Activated T-helper 1 cell treated with anti-CD3 and anti-CD28 coated beads, Interleukin-2, amount 50 U/mL, for 16 hours (primary cell): ENCODE measurements at places on chromosomes 12 and 14.

GRCh38 chr12:25054783-25055144 is 105.9 kb upstream of the BCAT1 start:
- peak; percentile 23 for DNase-seq

- DNase-seq = no peak
Measured at GRCh38 chr14:22977684-22978486, 4.5 kb downstream of the AJUBA start.

DNA sequence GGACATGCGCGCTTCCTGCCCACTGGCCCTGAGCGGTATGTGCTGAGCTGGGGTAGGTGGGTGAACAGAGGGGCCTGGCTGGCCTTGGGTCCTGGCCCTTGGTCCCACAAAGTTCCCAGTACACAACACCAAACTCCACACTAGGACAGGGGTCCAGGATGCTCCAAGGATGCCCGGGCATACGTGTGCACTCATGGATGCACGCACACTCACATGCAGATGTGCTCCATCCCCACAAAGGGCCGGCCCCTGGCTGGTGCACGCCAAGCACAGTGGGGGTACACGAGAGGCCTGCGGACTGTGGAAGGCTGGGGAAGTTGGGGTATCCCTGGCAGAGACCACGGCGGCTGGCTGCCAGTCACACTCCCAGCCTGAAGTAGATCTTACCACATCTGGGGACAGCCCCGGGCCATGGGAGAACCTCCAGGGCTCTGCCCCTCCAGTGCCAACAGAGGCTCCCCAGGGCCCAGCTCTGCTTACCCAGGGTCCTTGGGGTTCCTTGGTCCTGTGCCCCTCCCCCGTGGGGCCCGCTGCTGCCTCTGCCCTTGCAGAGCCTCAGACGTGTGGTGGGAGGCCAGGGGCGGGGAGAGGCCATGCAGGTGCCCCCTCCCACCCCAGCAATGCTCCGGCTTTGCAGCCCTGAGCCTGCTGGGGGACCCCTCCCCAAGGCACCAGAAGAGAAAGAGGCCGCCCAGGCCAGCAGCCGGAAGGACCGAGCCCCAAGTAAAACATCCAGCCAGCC is 24.0 kb upstream of the NUDT14 start:
- DNase-seq = no peak

DNA sequence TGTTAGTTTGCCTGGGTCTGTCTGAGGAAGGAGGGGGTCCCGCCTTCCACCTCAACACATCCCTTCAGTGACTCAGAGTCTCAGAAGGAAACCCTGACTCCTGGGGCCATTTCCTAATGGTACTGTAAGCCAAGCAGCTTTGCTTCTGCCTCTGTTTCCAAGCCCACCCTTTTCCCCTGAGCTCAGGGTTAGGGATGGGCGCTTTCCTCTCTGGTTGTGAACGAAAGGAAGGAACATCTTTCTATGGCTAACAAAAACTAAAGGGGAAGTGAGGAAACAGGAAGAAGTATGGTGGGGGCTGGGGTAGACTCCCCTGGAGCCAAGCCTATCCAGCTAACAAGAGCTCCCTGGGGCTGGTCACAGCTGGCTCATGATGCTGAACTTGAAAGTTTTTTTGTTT is 11.6 kb upstream of the UNC119B start:
- no peak for DNase-seq

DNA sequence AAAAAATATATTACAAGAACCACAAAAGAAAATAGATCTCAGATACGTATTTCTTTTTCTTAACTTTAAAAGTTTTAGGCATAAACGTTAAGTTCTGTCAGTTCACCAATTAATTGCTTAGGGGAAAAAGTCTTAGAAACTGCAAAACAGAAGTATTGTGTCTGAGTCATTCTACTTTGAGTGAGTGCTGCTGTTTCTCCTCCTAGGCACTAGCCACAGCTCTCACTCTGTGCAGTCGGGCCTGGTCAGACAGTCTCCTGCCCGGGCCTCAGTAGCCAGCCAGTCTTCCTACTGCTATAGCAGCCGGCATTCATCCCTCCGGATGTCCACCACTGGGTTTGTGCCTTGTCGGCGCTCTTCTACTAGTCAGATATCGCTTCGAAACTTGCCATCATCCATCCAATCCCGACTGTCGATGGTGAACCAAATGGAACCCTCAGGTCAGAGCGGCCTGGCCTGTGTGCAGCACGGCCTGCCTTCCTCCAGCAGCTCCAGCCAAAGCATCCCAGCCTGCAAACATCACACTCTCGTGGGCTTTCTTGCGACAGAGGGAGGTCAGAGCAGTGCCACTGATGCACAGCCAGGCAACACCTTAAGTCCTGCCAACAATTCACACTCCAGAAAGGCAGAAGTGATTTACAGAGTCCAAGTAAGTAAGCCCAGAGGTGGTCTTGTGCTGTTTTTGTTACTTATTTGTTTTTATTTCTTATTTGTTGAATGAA is 201.3 kb downstream of the PCNX1 start:
- no peak for DNase-seq

GRCh38 chr14:51616724-51617409 is 34.8 kb upstream of the FRMD6 start:
- no peak for DNase-seq

DNA sequence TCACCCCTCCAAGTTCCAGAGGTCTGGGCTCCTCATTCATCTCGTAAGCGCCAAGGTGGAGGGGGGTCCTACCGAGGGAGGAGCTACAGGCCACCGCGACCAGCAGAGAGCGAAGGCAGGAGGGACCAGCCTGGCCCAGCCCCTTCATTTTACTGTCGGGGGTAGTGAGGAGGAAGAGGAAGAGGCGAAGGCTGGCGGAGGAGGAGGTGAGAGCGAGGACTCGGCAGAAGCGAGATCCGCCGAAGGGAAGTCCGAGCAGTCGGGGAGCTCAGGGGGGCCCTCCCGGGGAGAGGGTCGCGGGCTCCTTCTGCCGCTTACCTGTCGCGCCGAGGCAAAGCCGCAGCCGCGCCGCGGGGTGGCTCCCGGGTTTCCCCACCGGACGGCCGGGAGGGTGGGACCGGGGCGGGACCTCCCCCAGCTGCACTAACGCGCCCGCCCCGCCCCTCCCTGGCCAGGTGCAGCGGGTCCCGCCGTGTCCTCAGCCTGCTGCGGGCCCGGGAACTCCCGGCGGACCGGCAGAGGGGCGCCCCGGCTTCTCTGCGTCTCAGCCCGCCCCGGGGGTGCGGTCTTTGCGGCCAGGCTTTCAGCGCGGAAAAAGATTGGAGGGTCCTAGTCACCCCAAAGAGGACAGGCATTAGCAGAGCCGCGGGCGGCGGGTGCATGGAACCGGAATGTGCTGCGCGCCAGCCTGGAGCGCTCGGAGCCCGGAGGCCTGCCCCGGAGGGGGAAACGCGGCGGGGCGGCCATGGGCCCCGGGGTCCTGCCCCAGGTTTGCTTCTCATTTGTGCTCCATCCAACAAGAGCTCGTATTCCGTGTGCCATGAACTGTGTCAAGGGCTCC is at the start of gene GALNT6:
Gene GALNT6 (minus strand): TSS at position 124 of the 841 bp plus-strand sequence. CDS start 11,625 bp downstream, outside the sequence.
- DNase-seq = peak; percentile 67

DNA sequence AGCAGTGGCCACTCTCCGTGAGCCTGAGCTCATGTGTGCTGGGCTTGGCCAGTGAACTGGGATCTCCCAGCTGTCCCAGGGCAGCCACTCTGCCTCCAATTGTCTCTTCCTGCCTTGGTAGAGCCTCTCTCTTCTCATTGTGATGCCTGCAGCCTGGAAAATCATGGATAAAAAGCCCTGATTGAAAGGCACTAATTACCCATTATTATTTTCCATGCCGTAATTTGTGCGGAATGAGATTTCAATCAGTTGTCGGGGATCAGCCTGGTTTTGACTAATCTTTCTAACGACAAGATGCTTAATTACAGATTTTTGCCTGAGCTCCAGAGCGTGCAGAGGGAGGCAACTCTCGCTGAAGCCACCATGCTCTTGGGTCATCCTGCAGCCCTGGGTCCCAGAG is 52.7 kb downstream of the ESRRB start:
- DNase-seq = no peak

DNA sequence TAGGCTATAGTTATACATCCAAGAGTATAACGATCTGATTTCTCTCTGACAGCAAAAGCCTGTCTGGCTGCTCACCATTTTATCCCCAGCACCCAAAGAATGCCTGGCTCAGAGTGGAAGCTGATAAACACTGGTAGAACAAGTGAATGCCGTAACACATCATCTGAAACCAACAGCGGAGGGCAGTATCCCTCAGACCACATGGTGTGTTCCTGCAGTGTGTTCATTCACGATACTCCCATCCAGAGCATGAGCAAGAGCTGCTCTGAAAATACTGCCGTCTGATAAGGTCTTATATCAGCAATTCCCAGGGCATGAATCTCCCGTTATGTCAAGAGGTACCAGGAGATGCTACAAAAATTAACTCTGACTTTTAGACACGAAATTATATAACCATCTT is 95.9 kb downstream of the TTC7B start:
- DNase-seq = no peak

DNA sequence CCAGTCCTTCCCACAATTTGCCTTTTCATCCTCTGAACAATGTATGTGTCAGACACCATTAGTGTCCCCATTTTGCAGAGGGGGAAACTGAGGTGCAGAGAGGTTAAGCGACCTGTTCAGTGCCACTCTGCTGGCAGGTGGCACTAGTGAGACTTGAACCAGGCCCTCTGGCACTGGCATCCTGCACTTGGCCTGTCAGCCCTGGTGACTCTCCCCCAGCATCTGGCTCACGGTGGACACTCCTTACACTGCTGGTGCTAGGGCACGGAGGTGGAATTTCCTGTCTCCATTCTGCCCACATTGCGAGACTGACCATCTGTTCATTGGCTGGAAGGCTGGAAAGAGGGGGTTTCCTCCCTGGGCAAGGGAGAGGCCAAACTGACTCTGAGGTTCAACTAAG is 48.7 kb downstream of the CCNK start:
- no peak for DNase-seq

- no peak for DNase-seq
Measured at GRCh38 chr14:93707475-93707874, 80.8 kb downstream of the PRIMA1 start.

DNA sequence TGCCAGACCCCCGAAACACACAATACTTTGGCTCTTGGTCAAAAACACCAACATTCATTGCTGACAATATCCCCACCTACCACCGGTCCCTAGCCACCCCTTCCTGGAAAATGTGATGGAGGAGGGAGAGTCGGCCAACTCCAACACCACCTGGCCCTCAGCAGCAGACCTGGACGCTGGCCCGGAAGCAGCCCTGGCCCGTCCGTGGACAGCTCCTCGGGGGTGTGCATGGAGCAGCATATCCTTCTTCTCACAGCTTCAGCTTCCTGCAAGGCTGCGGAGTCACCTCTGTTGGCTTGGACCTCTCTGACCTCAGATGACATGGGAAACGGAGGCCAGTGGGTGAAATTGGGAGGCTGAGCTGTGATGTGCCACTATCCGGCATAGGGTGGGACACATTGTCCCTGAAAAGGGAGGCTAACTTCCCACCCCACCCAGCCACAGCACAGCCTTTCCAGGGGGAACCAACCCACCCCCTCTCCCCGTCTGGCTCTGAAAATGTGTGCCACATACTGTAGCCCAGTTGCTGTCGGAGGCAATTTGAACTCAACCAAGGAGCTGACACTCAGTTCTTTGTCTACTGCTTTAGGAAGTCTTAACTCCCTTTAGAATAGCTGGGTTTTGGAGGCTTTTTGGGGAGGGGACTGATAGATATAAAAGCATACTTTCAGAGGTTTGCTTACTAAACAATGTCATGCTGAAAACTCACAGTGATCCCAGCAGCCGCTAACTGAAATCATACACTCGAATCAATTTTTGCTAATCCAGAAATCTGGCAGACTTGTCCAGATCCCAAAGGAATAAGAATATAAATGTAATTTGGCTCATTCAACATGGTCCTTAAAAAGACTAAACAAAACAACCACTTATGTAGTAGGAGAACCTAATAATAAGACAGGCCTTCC is 43.1 kb upstream of the LTA4H start:
- no peak for DNase-seq

- no peak for DNase-seq
Measured at GRCh38 chr12:22765421-22766130, 140.6 kb downstream of the ETNK1 start.

DNA sequence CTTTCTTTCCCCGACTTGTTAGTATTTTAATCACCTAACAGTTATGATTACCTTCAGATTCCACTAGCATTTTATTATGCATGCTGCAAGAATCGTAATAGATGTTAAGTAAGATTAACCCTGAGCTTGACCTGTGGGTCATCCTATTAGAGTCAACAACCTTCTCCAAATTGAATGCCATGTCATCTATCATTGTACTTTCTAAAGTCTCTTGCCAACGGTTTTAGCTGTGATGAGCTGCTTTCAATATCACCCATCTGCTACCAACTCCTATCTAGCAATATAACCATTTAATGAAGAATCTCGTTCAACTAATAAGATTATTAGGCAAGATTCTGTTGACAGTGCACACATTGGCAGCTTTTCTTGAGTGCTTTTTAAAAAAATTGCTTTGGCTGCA is 33.7 kb downstream of the DACT1 start:
- DNase-seq = no peak

DNA sequence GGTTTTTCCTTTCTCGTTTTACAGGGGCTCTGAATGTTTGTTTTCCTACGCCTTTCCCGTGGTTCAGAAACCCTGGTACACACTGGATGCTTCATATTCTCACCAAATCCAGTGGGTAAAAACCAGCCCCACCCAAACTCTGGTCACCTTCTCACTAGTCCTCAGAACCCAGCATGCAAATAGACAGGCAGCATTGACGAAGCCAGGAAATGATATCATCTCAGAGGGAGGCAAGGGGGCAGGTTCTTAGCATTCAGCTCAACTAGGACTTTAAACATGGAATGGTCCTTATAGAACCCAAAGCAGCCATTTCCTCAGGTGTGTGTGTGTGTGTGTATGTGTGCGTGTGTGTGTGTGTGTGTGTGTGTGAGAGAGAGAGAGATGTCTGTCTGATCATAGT is 142.0 kb downstream of the KCNK10 start:
- DNase-seq = no peak

DNA sequence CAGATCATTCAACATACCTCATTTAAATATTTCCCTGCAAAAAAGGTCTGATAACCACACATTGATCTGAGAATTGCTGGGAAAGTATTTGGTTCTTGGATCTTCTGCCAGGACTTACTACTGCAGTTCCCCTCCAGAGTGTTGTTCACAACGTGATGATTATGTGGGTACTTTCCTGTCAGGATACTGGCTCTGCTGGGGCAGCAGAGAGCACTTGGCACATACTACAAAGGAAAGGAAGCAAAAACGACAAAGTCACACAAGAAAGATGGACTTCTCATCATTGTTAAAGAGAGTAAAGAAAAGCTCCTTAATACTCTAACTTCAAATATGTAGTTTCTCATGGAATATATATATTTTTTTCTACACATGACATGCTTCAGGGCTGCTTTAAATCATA is 11.5 kb downstream of the GNS start:
- DNase-seq = no peak

DNA sequence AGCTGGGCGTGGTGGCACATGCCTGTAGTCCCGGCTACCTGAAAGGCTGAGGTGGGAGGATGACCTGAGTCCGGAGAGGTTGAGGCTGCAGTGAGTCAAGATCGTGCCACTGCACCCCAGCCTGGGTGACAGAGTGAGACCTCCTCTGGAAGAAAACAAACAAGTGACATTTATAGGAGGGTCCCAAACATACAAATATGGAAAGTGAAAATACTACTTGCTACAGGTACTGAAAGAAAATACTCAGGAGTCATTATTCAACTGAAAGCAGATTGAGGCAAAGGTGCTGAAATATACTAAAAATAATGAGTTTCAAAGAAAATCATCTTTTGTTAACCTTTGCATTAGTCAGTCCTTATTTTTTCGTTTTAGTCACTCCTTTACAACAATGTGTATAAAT is 53.5 kb downstream of the ETV6 start:
- no peak for DNase-seq
